ENCODE measurements at places on chromosomes 6 and 20.

GRCh38 chr20:57869951-57870315 is 160.1 kb upstream of the PMEPA1 start:
- no peak for DNase-seq

GRCh38 chr6:118784641-118785164 is 109.2 kb upstream of the ASF1A start:
- DNase-seq: no peak

- no peak for DNase-seq
Measured at GRCh38 chr6:143828572-143828971, 14.6 kb upstream of the LTV1 start.

DNA sequence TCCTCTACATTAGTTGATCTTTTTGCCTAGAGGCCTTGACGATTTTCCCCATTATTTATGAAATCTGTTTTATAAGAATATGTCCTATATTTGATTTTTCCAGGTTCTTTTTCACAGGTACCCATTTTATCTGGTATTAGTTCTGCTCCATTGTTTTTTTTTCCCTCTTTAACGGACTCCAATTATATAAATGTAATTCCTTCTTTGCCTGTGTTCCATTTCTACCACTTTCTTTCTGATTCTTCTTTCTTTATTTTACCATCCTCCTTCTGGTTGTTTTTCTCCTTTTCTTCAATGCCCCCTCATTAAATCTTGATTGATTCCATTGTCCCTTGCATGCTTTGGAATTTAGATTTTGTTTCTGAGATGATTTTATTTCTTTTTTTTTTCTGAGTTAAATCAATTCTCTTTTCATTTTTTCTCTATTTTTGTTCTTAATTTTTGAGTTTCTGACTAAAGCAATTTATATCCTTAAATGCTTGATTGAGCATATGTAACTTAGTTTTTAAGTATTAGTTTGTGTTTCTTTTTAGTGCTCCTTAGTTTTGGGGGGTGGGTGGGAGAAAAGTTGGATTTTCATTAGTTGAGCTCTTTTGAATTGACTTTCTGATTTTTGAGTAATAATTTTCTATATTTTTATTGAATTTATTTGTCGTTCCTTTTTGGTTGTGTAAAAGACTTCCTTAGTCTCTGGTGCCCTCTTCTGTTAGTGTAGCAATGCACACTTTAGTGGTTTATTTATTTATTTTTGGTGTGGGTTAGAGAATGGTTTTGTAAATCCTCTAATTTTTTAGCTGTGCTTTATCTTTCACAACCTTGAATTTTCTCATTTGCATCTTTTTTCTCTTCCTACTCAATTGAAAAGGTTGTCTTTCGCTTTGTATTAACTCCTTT is 140.8 kb downstream of the FARS2 start:
- no peak for DNase-seq

DNA sequence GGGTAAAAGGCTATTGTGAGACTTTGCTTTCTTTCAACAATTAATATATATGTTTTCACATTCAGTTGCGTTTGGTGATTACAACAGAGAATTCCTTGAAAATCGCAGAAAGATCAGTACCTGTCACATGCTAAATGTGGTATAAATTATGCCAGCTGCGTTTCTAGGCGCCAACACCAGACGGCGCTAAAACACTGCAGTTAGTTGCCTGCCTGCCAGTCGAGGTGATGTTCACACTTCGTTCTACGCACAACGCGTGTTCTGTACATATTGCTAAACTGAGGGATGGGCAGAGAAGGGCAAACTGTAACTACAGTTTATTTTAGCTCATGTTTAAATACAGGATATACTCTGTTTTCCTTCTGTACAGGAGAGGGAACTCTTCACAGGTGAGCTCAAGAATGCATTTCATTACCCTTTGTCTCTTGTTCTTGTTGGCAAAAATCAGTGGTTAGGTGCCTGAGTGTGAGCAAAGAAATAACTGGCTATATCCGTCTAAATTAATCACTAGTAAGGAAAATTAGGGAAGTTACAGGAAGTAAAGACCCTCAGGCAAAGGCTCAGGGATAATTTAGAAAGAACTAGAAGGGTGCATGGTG is 100.1 kb upstream of the RGS17 start:
- no peak for DNase-seq

DNA sequence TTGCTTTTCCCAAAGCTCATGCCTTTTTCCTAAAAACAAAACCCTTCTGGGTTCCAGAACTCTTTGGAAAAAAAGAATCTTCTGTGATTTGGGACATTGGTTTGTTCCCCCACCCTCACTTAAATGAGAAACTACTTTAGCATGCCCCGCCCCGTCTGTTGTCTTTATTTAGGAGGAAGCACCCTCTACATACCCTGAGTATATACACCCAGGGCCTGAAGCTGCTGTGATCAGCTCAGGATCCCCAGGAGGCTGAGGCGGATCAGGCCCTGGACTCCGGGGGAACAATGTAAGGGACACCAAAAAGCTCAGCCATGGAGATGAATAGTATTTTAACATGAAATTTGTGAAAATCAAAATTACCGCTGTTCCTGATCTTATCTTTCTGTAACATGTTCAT is 1.4 kb downstream of the BCAS1 start:
- no peak for DNase-seq

DNA sequence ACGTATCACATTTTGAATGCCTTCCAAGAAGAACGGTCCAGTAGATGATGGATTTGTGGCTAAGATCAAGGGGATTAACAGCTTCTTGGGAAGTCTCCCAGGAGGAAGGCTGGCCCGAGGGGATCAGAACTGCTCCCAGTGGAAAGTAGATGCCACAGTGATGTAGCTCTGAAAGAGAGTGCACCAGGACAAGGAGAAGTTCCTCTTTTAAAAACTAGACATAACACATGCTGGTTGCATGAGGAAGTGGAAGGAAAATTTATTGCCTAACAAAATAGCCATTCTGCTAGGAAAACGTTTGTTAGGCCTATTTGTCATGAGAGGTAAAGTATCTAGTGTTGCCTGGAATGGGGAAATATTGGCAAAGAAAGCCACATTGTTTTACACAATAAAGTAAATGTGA is 87.8 kb downstream of the CDH26 start:
- DNase-seq: no peak

Measured in stimulated activated CD4-positive, alpha-beta T cell treated with anti-CD3 and anti-CD28 coated beads, Interleukin-2, amount 100 ng/mL, for 4 hours (primary cell).